ENCODE measurements at places on chromosomes 5 and 9.

DNA sequence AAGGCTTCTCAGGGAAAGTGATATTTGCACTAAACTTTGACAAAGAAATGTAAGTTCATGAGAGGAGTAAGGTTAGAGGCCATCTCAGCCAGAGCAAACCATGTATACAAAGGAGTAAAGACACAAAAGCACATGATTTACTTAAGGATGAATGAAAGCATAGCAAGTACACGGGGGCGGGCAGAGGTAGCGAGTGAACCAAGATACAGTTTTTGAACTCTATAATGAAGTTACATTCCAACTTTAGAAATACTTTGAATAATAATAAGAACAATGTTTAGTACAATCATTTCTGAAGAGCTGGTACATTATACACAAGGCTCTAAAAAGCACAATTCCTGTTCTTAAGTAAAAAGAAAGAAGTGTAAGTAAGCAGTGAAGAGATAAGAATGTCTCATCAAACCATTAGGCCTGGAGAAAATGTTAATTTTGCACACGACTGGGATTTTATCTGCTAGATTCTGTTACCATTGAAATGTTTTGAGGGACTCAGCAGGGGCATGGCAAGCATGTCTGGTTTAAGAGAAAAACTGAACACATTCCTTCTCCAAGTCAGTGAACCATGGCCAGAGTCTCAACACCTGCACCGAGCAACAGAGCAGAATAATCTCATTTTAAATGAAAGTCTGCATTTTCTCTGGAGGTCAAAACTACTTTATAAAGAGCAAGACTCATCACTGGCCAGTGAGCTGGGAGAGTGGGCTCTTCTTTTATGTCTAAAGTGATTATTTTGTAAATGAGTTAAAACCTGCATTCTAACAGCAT lies 147.6 kb upstream of the TRPM3 start:
- DNase-seq = no peak

- DNase-seq = no peak
Measured at GRCh38 chr9:95508242-95508967, 8.4 kb downstream of the PTCH1 start.

- DNase-seq = no peak
Measured at GRCh38 chr5:141343953-141344463, 379 bp downstream of the PCDHGA3 start.

- DNase-seq = no peak
Measured at GRCh38 chr5:132369007-132369473, 470 bp upstream of the SLC22A5 start.

DNA sequence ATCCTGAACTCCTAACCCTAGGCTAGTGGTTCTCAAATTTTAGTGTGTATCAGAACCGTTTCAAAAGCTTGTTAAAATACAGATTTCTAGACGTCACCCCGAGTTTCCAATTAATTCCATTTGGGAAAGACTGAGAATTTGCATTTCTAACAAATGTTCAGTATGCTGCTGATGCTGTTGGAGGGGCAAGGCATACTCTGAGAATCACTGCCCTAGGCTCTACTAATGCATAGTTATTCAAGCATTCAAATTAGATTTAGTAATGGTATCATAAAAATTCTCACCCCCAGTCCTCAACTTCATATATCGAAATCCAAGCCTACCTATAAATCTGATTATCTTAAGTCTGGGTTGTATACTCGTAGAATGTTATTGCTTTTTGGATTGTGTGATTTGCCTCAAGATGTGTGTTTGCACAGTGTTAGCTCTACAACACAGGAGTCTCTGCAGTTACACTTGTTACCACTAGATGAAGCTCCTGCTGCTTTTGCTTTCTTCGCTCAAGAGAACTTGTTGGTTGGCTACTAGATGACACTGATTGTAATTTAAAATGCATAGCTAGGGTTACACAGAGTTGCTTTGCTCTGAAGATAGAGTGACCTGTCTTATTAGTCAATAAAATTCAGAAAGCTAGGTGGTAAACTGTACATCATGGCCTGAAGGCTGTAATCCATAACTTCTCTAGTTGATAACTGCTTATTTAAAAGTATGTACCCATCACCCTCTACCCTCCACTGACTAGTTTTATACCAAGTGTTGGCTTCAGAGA lies 7.5 kb upstream of the ERAP2 start:
- no peak for DNase-seq

DNA sequence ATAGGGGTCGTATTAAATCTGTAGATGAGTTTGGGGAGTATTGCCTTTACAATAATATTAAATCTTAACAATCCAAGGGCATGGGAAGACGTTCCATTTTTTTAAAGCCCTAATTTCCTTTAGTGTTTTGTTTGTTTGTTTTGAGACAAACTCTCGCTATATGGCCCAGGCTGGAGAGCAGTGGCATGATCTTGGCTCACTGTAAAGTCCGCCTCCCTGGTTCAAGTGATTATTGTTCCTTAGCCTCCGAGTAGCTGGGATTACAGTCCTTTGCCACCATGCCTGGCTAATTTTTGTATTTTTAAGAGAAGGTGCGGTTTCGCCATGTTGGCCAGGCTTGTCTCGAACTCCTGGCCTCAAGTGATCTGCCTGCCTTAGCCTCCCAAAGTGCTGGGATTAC lies 19.9 kb downstream of the NIPBL start:
- no peak for DNase-seq

- no peak for DNase-seq
Measured at GRCh38 chr5:143129910-143130612, 273.4 kb downstream of the NR3C1 start.

- DNase-seq = no peak
Measured at GRCh38 chr5:35162848-35163709, 67.2 kb downstream of the PRLR start.

- DNase-seq = no peak
Measured at GRCh38 chr5:38796742-38797108, 49.1 kb upstream of the OSMR start.

- DNase-seq = no peak
Measured at GRCh38 chr5:123965626-123966025, 453.6 kb downstream of the CSNK1G3 start.

GRCh38 chr5:39420482-39421145 lies 4.2 kb downstream of the DAB2 start:
- peak; percentile 77 for DNase-seq
